Fibroblast of lung (primary cell): ENCODE measurements at places on chromosomes 1 and 21. TPM values are rescaled to one million over a fixed set of nuclear protein-coding genes. Genes with fewer than 3 reads are reported as not detected.

DNA sequence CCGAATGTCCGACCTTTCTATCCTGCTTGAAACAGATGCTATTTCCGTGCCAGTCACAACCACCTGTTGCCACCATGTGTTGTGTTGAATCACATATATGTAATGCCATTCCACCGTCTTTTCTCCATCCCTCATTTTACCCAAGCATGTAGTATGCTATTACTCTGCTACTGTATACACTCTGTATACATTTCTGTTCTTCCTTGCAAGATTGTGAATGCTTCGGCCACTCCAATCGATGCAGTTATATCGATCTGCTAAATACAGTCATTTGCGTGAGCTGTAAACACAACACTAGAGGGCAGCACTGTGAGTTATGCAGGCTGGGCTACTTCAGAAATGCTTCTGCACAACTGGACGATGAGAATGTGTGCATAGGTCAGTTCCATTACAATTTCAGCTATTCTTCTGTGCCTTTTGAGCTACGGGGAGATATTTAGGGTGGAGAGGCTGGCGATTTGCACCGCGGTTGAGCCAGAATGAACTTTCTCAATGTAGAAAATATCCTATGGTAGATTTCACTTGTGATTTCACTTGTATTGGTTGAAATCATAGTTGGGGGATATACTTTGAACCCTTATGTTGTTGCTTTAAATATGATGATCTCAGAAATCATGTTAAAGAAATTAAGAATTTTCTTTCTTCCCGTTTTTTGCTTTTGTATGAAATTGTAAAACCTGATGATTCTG is 289.8 kb downstream of the NTNG1 start:
- DNase-seq, result peak; percentile 46

DNA sequence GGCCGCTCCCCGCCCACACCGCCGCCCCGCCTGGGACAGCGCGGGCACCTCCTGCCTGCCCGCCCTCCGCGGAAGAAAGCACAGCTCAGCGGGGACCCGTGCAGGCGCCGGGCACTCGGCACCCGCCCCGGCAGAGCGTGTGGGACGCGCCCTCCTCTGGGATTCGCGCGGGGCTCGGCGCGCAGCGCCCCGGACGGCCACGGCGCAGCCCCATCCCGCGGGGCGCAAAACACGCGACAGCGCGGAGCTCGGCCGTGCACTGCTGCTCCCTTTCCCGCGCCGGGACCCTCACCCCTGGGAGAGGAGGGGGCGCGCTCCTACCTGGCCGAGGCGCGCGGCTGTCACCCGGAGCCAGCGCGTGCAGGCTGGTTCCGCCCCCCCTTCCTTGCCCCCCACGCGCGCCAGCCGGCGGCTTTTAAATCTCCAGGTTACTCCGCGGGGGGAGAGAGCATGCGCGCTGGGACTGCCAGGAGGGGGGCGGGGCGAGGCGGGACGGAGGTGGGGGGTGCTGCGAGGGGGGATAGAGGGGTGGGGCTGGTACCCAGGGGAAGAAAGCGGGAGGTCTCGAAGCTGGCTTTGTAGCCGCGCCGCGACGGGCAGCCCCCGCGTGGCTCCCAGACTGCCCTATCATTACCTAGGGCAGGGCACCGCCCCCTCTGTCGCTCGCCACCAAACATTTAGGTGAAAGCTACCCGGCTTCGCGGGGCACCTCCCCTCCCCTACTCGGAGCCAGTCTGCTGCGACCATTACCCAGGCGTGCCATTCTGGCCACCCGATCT is at the start of gene SLC45A3:
Gene SLC45A3, minus strand, starts transcription at position 437 of the 779 bp plus-strand sequence. CDS start 15,853 bp downstream, outside the sequence.
- DNase-seq, result no peak

DNA sequence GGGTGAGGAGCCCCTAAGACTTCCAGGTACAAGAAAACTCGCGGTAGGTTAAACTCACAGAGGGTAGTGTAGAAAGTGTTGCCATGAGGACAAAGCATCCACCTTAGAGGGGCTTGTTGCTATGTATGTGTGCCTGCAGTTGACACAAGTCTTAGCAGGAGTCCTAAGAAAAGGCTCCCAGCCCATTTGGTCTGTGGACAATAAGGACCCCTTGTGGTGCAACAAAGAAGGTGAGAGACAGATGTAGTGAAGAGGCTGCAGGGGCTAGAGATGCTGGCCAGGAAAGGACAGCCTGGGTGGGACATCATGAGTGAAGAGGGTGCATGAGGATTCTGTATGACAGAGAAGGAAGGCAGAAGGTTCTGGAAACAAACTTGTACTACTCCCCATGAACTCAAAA is 36.3 kb upstream of the IL10 start:
- DNase-seq, result peak; percentile 43

DNA sequence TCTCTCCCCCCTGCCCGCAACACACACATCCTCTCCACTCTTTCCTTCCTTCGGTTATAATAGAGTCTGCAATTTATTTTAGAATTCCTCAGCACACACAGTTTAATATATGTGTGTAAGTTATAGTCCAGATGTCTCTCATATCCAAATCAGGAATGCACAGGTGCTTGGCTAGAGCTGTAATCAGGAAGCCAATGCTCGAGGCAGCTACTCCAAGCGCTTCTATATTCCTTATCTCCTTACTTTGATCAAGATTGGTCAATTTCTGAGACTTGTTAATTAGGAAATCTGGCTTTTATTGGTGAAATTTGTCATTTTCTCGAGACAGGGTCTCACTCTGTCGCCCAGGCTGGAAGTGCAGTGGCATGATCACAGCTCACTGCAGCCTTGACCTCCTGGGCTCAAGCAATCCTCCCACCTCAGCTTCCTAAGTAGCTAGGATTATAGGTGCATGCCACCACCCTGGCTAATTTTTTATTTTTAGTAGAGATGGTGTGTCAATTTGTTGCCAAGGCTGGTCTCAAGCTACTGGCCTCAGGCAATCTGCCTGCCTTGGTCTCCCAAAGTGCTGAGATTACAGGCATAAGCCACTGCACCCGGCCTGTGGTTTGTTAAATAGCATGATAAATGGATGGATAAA is 27.7 kb downstream of the RPL5 start:
- no peak for DNase-seq

DNA sequence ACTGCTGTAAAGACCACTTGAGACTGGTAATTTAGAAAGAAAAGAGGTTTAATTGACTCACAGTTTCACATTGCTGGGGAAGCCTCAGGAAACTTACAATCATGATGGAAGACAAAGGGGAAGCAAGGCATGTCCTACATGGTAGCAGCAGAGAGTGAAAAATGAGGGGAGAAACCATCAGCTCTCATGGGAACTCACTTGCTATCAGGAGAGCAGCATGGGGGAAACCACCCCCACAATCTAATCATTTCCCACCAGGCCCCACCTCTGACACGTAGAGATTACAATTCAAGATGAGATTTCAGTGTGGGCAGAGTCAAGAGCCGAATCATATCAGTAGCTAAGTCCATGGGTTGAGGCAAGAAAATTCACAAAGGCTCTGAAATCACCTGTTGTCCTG is 23.8 kb upstream of the LYPD8 start:
- DNase-seq, result no peak

GRCh38 chr1:118963456-118964430 is 24.4 kb downstream of the TBX15 start:
- peak; percentile 94 for DNase-seq

DNA sequence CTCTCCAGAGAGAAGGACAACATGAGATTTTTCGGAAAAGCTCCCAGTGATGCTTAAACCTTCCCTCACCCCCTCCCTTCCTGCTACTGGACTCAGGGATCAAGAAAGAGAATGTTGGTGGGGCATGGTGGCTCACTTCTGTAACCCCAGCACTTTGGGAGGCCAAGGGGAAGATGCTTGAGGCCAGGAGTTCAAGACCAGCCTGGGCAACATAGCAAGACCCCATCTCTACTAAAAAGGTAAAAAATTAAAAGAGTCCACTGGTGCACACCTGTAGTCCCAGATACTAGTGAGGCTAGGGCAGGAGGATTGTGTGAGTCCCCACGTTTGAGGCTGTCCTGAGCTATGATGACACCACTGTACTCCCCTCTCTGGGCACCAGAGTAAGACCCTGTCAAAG is 162.9 kb upstream of the RAB4A start:
- DNase-seq, result no peak

- DNase-seq, result peak; percentile 66
Measured at GRCh38 chr1:29579821-29580425, 343.6 kb downstream of the PTPRU start.

The RPE65 gene
- total RNA-seq, result not detected in 2 replicates

The PTGER3 gene
- total RNA-seq, result 0.51 and 1.5 TPM in 2 replicates

GRCh38 chr1:101198842-101199636 is 37.8 kb upstream of the S1PR1 start:
- no peak for DNase-seq

- no peak for DNase-seq
Measured at GRCh38 chr1:203990118-203990517, 82.8 kb upstream of the SOX13 start.
